ENCODE measurements at places on chromosomes 7 and 10.
A peak's percentile ranks its signal among the peaks of the same experiment; 100 is the strongest.

DNA sequence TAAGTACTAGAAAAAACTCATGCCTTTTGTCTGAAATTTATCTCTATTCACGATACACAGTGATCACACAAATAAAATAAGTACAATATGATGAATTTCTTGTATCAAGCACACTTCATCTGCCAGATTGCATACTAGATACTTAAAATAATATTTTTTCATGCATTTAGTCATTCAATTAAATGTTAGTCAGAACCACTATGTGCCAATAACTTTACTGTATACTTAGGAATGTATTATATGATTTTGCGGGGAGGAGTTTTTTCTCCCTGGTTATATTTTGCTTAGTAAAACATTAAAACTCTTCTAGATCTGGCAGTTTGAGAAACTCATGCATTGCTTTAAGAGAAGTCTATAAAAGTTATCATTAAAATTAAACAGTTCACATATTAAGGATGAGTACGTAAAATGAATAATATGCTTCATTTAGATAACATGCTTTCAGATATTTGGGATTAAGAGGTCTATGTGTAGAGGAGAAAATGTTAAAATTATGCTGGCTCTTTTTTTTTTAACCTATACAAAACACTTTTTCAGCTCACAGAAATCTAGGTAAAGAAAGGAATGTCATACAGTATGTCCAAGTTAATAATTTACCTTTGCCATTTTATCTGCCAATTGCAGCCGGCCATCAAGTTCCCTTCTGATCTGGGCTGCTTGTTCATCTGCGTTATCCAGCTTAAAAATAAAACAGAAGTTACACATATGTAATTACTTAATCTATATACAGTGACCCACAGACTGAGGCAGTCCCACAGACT is 70.1 kb downstream of the RNF133 start:
- DNase-seq: no peak

- no peak for DNase-seq
Observed at GRCh38 chr10:89255793-89256192, 4.2 kb upstream of the LIPA start.

DNA sequence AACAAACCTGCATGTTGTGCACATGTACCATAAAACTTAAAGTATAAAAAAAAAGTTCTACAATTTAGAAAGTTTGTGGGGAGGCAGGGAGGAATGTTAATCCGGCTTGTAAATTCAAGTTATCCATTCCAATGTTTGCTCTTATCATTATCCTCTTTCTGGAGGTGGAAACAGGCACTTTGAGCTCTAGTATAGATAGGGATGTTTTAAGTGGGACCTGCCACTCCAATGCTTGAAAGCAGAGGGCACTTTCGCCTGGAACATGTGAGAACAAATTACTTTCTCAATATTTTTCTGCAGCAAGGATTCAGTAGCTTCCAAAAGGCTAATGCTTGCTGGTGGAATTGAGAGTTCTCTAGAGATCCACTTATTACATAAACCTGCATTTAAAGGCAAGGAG is 45.6 kb downstream of the FEZF1 start:
- no peak for DNase-seq

- no peak for DNase-seq
Observed at GRCh38 chr10:103852189-103852711, 3.1 kb downstream of the SH3PXD2A start.

GRCh38 chr7:152987656-152988055 is 228.1 kb downstream of the ACTR3B start:
- DNase-seq: no peak

GRCh38 chr10:35432781-35433338 is 96.6 kb downstream of the CCNY start:
- DNase-seq: no peak

DNA sequence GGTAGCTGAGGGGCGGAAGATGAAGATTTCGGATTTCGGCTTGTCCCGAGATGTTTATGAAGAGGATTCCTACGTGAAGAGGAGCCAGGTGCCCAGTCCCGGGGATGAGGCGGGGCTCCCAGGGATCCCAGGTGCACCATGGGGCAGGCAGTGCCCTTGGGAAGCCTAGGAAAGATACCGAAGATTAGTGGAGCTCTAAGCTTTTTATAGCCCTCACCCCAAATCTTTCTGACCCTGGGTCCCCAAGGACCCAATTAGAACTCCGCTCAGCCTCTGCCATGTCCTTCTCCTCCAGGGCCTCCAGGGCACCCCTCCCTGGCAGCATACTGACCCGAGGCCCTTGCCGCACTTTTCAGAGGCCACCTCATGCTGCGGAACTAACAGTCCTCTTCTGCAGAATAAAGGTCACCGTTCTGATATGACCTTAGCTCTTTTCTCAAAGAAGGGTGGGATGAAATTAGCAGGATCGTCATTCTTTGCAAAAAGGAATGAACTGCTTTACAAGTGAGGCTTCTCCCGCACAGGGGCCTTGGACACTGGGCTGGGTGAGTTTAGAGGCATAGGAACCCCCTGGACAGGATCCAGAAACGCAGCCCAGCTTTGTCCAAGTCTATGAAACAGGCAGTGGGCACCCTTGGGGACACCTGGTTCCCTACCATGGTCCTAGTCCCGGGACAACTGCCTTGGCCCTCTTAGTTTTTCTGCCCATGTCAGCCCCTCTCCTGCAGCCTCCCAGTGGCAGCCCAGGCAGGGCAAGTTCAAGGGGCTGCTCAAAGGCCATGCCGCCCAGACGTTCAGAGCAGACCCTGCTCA is 17.9 kb upstream of the CSGALNACT2 start:
- DNase-seq: no peak

GRCh38 chr10:121268363-121268762 is 329.9 kb downstream of the FGFR2 start:
- no peak for DNase-seq

- DNase-seq: no peak
Observed at GRCh38 chr10:132162021-132162531, 24.7 kb upstream of the DPYSL4 start.

- DNase-seq: no peak
Observed at GRCh38 chr7:131139462-131139861, 188.2 kb upstream of the MKLN1 start.

- DNase-seq: no peak
Observed at GRCh38 chr7:100893318-100893895, 2.3 kb downstream of the ACHE start.

- no peak for DNase-seq
Observed at GRCh38 chr7:69134316-69134715, 464.0 kb upstream of the AUTS2 start.

GRCh38 chr10:88297103-88297502 is 286.0 kb downstream of the RNLS start:
- DNase-seq: no peak

DNA sequence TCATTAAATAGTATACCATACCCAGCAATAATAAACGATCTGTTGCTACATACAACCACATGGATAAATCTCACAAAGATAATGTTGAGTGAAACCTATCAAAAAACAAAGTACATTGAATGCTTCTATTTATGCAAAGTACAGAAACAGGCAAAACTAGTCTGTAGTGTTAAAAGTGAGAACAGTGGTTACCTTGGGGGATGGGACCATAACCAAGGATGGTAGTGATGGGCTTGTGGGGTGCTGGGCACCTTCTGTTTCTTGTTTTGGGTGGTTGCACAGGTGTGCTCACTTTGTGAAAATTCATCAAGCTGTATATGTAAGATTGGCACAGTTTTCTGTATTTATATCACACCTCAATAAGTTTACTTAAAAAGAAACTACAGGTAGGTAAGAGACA is 105.7 kb downstream of the ATE1 start:
- DNase-seq: no peak

DNA sequence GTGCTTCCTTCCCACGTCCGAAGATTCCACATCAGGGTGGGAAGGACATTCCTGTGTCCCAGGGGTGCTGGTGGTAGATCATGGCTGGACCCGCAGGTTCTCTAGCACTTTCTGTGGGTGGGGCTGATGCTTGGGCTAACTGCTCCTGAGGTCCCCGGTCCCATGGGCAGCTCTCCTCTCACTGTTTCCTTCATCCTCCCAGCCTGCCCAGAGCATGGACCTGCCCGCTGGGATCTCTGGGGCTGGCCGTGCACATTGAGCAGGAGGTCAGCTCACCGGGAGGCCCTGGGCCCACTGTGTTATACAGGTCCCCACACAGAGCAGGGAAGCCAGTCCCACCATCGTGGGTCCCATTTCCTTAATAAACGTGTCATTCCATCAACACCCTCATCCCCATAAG is 502.3 kb downstream of the TCERG1L start:
- no peak for DNase-seq

- DNase-seq: no peak
Observed at GRCh38 chr7:108245523-108246226, 115.5 kb upstream of the LAMB4 start.

GRCh38 chr7:24912874-24913514 is 67.0 kb downstream of the OSBPL3 start:
- DNase-seq: no peak

GRCh38 chr7:107494315-107494751 is 24.5 kb downstream of the GPR22 start:
- no peak for DNase-seq

- DNase-seq: no peak
Observed at GRCh38 chr10:122466951-122467381, 5.6 kb downstream of the HTRA1 start.

DNA sequence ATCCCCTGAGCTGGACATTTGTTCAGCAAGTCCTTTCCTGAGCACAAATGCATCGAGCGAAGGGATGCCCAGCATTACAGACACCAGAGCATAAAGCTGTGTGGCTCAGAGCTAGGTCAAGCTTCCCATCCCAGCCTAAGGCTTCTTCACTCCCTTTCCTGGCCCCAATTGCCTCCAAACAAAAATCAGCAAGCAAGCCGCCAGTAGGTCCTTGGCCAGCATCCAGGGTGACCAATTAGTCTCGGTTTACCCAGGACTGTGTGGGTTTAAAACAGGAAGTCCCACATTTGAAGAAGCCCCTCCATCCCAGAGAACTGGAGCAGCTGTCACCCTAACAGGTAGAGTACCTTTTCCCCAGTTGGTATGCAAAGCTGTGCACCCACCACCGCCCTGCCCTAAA is 51.2 kb downstream of the PRKAG2 start:
- no peak for DNase-seq

DNA sequence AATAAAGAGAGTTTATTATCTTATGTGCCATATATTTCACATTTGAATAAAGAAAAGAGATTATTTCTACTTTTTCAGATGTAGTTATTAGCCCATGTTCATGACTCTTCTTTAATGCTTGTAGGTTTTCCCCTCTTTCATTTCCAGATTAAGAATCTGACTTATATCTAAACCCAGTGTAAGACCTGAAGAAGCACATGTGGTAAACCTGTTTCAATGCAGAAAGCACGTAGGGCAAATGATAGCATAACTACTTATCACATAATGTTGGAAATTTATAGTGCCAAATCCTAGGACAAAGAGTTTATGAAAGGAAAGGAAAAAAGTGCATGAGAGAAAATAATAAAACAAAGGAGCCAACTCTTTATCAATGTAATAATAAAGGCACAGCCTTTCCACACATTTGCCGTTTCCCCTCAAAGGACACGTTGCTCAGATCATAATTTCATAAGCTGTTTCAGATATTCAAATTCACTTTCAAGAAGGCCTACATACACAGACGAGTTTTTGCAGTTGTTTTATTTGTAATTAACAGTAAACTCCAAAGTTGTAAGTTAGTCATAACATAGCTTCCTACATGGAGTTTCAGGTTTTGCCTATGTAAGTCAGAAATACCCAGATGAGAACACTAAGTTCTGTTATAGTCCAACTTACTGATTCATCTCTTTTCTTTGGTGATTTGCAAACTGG is 88.8 kb upstream of the MDFIC start:
- DNase-seq: no peak

GRCh38 chr7:77393261-77393660 is 22.9 kb downstream of the GSAP start:
- peak; percentile 37 for DNase-seq

DNA sequence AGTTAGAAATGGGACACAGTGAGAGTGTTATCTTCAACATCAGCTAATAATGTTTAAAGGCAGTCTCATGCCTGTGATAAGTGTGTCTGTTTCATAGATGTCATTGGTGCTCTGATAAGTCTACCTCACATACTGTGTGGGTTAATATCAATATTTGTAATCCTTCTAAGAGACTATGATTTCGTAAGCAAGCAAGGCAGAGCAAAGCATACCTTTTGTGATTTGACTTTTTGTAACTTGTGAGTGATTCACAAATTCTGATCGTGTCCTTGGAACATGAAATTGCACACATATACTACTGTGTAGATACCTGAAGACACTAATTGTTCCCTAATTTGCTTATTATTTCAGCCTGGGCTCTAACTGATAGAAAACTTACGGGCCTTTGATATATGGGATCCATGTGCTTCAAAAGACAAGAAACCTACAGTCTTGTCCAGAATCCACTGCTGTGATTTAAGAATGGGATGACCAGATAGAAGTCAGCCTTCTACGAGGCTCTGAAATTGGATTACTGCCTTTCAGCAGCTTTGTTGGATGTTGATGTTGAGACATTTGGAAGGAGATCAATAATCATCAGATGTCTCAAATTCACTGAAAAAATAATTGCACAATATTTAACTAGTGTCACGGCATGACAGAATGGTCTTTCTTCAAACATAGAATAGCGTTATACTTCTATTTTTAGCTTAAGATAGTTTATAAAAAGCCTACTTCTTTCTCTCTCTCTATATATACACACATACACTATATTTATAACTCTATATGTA is 63.2 kb upstream of the KLF6 start:
- DNase-seq: no peak

- DNase-seq: no peak
Observed at GRCh38 chr10:117348236-117348635, 27.0 kb downstream of the PDZD8 start.

All from stimulated activated CD4-positive, alpha-beta T cell treated with anti-CD3 and anti-CD28 coated beads, Interleukin-4, amount 100 ng/mL, for 1 hour (primary cell).